Stomach (tissue), 19 donors: ENCODE measurements at places on chromosomes 2 and 18. TPM values are rescaled to one million over a fixed set of nuclear protein-coding genes. Genes with fewer than 3 reads are reported as not detected.

KATNAL2 gene
- 3.7 TPM for total RNA-seq

FAM210A gene
- total RNA-seq, result 21.9 TPM

- DNase-seq, result no peak
Measured at GRCh38 chr2:42425697-42426096, 64.7 kb upstream of the COX7A2L start.

DNA sequence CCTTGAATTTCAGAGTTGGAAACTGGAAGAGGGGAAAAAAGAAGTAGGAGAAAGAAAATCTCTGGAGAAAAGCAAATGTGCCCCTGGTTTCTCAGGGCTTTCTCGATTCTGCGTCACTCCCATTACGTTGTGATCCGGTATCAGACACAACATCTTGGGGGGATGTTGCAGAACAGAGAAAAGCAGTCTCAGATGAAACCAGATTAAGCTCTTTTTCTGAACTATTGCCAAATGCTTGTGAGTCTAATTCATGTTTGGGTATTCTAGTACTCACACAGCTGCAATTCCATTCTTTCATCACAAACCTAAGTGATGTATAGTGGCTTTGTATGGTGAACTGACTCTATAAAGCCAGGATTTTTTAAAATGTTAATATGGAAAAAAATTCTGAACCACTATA is 233.2 kb downstream of the TCF4 start:
- DNase-seq, result peak; percentile 51

TCF23 gene
- total RNA-seq, result not detected

GRCh38 chr2:185978634-185979407 is 240.2 kb downstream of the FSIP2 start:
- no peak for DNase-seq

- no peak for DNase-seq
Measured at GRCh38 chr2:33709951-33710350, 110.9 kb upstream of the FAM98A start.

- DNase-seq, result no peak
Measured at GRCh38 chr2:144515696-144516410, 4.1 kb downstream of the ZEB2 start.

DNA sequence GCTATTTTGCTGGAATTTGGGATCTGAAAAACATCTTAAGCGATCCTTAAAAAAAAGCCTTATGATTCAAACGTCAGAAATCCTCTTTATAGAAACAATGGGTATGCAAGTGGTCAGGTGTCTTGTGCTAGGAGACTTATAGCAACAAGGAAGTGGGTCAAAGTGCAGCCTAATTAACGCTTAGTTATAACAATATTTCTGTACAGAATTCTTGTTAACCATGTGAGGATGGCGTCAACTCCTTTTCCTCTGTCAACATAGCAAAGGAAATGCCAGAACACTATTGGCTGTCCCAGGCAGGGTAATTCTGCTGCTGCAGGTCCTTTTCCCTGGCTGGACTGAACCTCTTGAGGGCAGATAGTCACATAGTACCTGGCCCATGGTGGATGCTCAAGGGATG is 189.4 kb downstream of the MSH2 start:
- DNase-seq, result peak; percentile 9

IGFBP2 gene
- 180 TPM for total RNA-seq

DNA sequence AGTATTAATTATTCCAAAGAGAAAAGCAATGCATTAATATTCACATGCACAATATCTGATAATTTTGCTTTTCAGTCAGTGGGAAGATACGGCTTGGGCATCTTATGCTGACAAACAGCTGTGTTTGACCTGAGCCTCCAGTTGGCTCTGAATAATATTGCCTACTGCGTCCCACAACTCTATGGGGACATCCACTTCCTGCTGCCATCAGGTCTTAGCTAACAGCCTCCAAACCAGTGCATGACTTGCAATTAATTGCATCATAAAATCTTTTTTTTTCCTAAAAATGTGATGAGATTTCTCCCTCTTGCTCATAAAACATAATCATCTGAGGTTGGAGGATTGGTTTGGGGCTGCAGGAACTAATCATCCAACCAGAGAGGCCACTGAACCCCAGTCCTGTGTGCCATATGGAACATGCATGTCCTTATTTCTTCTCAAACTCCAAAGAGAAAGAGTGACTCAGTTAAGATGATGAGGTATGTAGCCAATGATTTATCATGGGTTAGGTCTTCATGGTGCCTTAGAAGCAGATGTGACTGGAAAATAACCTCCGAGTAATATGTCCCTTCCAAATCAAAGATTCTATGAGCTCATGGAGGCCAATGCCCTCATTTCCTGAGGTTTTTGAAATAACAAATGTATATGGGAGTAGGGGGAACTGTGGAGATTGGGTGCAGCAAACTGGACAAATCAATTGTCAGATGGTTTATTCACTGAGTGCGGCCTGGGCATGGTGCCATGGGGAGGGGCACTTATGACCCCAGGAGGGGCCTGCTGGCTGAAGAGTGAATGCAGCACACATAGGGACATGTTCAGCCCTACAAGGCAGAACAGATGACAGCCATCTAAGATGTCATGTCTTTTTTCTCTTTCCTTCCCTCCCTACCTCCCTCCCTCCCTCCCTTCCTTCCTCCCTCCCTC is 39.4 kb downstream of the EDAR start:
- no peak for DNase-seq

ABHD3 gene
- total RNA-seq, result 33.4 TPM

- no peak for DNase-seq
Measured at GRCh38 chr2:42052702-42053481, 5.1 kb downstream of the PKDCC start.

STAM2 gene
- 4.9 TPM for total RNA-seq

GRCh38 chr2:25256488-25256875 is 85.2 kb downstream of the DNMT3A start:
- no peak for DNase-seq

GPR155 gene
- total RNA-seq, result 33.9 TPM

DNA sequence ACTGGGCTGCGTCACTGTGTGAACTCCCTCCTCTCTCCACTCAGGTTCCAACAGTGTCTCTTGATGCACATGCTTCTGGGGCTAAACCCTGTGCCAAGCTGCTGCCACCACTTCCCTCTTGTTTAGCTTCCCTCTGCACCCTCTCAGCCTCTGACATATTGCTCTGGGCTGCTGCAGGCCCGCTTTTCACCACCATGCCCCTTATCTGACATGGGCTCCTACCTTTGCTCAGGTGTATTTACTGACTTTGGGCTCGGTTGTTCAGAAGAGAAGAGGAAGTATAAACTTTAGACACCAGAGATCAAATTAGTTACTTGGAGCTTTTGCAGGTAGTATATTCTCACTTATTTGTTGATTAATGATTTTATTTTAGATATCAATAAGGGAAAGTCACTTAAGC is 77.6 kb downstream of the WDR7 start:
- DNase-seq, result peak; percentile 47

DNA sequence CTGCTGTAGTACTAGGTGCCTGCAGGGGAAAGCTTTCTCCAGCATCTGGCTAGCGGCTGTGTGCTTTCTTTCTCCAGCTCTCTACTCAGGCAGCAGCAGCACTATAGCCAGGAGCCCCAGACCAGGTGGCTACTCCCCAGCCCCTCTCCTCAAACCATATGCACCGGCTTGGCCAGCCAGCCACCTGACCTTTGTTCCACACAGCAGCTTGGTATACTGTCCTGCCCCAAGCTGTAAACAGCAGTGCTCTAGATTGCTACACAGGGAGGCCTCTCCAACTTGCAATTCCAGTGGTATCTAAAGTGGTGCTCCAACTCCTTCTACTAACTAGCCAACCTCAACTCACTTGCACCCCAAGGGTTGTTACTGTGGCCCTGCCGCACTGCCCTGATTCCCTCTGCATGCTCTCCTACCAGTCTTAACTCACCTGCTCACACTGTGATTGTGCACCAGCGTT is 19.6 kb downstream of the LDAH start:
- no peak for DNase-seq

GRCh38 chr18:69265656-69266055 is 135.0 kb upstream of the DOK6 start:
- DNase-seq, result no peak
